Stimulated activated CD4-positive, alpha-beta T cell treated with anti-CD3 and anti-CD28 coated beads, Interleukin-12 subunit alpha, Interleukin-12 subunit beta, amount 100 ng/mL, for 48 hours (primary cell): ENCODE measurements at places on chromosomes 1 and 21.

GRCh38 chr21:44636209-44637017 lies 743 bp upstream of the KRTAP10-10 start:
- no peak for DNase-seq

GRCh38 chr1:21687081-21687529 lies 17.9 kb upstream of the RAP1GAP start:
- no peak for DNase-seq

GRCh38 chr1:1620433-1621139 lies 5.3 kb downstream of the MIB2 start:
- DNase-seq, result no peak

GRCh38 chr1:21293537-21294265 lies 3.4 kb upstream of the ECE1 start:
- DNase-seq, result peak; percentile 77

DNA sequence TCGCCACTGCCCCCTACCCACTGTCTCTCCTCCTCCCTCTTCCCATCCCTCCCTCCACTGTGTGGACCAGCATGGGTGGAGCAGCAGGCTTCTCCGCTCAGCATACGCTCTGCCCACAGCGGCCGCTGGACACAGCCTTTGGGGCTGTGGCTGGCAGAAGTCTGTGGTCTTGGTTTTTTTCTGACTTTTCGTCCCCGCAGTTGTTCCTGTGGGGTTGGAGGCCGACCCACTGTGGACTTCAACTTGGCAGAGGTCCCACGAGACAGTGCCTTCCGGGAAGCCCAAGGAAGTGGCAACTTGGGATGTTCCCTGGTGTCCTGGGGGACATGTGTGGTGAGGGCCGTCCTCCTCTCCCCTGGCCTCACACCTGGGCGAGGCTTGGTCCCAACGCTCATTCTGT lies 162.5 kb upstream of the C1orf174 start:
- DNase-seq, result no peak

DNA sequence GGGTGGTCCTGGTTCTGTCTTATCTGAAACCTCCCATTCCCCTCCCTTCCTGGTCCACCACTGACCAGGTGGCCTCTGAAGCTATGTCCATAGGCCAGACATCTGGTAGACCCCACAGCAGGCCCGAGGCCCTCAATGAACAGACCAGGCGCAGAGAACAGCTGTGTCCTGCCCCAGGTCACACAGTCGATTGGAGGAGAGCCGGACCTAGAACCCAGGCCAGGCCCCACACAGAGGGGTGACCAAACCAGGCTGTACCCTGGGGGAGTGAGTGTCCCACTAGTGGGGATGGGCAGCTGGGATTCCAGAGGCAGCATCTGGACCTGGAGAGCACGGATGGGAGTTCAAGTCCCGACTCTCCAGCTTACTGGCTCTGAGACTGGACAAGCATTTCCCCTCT lies 29.2 kb downstream of the RNU1-1 start:
- no peak for DNase-seq

- no peak for DNase-seq
These were observed 328.2 kb downstream of the KCTD3 start for GRCh38 chr1:215895276-215895675.

DNA sequence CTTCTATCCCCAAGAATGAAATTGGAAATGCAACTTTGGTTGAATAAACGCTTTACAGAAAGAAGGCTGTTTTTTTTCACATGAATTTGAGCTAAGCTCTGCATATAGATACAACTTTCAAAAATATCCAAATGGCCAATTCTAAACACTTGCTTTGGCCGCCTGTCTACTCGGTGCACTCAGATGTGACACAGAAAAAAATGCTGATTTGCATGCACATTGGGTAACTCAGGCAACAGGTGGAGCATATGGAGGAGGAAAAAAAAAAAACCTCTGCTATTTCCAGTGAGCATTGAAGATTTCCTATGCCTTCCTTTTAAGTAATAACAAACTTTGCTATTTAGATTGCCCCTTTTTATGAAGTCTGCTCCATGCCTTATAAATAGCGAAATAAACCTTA lies 262.5 kb downstream of the GRIK1 start:
- DNase-seq, result no peak

DNA sequence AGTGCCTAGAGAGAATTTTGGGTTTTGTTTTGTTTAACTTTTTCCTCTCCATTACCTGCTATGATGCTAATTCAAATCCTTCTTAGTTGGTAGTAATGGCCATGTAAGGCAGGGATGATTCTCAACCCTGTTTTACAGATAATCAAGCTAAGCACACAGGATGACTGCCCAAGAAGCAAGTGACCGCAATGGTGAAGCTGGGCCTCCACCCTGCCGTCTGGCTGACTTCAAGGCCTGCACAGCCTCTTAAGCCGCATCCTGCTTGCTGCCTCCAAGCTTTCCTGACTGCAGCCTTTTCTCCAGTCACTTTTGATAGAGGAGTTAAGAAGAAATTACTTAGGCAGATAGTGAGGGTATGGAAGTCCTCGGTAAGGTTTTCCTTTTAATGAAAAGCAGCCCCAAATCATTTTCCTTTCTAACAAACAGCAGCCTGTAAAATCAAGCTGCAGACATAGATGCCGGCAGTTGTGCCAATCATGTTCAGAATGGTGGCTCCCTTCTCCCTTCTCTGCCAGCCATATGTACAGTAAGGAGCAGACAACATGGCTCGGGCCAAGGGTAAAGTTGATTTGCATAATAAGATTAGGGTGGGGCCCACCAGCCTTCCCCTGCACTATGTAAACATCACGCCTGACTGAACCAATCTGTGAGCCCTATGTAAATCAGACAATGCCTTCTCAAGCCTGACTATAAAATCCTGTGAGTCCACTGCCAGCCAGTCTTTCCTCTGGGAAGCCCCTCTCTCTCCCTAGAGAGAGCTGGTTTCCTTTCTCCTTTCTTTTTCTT lies 8.8 kb upstream of the CTBS start:
- DNase-seq, result no peak

DNA sequence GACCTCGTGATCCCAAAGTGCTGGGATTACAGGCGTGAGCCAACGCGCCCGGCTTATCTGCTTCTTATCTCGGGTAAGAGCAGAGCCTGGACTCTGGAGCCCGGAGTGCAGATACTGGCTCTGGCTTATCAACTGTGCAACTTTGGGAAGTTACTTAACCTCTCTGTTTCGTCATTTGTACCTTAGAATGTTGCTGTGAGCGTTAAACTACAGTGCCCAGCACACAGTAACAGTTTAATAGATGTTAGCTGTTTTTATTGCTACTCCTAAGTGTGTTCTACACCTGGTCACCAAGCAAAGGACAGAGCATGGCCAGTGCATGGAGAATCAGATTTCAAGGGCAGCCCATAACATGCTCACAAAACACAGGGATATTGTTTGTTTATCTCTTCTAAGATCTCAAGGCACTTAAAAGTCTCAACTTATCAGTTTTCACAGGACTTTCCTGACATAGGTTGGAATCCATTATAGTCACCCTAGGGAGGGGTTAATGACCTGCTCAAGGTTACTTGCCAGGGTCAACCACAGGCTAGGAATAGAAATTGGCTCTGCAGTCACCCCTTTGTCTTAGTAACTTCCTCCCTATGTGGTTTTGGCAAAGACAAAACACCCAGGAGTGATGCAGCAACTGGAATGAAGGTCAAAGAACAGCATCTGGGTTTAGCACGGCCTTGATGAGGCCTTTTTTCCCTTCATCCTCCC lies 22.5 kb upstream of the SRP9 start:
- no peak for DNase-seq

- no peak for DNase-seq
These were observed 4.7 kb downstream of the GALE start for GRCh38 chr1:23795676-23796465.

DNA sequence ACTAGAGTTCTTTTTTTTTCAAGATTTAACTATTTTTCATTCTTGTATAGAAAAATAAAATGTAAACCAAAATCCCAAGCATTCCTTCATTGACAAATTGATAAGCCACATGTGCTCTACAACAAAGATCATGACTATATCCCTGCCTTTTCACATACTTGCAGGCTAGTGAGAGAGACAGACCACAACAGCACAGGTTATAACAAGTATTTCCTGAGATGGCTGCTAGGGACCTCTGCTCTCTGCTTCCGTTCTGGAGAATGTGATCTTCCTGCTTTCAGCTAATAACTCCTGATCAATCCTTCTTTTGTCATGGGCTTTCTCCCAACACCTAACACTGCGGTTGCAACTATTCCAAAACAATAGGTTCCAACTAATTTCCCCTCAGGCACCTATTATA lies 14.0 kb upstream of the SPRR2F start:
- no peak for DNase-seq

GRCh38 chr1:234544087-234544579 lies 65.2 kb upstream of the TARBP1 start:
- peak; percentile 26 for DNase-seq

DNA sequence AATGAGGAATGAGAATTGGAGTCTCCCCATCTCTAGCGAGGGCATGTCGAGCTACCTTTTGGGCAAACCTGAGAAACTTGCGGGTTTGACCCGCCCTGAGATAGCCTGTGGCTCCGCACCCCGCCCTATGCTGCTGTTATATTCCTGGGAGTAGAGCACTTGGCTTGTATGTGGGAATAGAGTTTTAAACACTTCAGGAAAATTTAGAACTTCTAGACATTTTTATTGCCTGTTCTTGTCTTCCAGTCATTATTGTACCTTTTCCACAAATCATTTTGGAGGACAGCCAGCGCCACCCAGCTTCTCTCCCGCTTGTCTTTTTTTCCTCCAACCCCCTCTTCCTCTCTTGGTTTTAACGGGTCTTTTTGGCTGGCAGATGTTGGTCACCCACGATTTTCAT lies 738 bp downstream of the GNPAT start:
- DNase-seq, result no peak

DNA sequence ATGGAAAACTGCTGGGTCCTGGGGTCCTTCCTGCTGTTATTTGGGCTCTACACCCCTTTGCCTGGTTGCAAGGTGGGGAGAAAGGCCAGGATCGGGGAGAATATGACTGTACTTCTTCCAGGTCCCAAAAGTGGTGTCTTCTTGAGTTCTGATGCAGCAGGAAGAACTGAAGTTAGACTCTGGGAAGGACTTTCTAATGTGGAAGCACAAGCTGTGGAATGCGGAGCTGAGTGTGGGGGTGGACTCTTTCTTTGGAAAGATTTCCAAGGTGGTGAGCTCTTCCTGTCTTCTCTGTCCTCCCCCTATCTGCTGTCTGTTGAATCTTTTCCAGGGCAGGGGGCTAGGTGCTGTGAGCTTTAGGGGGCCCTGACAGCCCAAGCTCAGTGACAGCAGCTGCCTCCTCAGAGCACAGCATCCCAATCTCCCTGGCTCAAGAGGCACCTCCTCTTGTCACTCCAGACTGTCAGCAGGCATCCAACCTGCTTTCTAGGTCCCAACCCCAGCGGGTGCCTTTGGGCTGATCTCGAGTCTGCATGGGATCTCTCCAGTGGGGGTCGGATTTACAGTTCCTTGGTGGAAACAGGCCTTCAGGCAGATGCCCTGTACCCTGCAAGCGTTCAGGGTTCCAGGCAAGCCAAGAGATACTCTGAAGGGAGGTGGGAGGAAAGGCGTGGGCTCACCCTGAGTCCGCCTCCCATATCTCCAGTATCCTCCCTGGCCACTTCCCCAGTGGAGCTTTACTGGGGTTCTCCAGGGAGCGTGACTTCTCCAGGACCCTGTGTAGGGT lies 23.2 kb downstream of the ADORA1 start:
- no peak for DNase-seq

DNA sequence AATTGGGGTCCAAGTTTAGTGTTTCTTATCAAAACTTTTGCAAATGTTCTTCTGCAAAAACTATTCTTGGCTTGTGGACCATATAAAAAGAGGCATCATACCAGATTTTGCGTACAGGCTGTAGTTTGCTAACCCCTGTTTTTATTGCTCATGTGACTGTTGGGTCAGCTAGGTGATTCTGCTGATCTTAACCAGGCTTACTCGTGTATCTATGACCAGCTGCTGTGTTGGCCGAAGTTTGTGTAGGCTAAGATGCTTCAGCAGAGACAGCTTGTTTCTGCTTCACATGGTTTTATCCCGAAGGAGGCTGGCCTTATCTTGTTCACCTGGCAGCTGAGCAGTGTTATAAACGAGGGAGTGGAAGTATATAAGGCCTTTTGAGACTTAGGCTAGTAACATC lies 38.2 kb downstream of the POU2F1 start:
- no peak for DNase-seq

GRCh38 chr1:105793536-105794146 lies 1262.8 kb upstream of the PRMT6 start:
- no peak for DNase-seq

DNA sequence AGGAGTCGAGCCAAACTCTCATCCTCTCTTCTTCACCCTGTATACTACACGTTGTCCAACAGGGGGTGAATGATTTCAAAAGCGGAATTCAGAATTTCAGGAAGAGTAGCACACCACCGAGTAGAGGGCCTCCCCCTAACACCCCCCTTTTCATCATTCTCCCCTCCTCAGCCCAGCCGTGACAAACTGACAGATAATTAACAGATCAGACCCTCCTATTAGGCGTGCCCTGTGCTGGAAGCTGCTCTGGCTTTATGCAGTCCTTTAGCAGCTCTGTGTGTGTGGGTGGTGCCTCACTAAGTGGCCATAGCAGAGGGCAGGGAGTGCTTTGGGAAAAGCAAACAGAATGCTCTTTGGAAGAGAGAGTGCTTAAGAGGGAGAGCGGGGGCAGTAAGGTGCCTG lies 44.3 kb downstream of the PEX14 start:
- DNase-seq, result no peak

DNA sequence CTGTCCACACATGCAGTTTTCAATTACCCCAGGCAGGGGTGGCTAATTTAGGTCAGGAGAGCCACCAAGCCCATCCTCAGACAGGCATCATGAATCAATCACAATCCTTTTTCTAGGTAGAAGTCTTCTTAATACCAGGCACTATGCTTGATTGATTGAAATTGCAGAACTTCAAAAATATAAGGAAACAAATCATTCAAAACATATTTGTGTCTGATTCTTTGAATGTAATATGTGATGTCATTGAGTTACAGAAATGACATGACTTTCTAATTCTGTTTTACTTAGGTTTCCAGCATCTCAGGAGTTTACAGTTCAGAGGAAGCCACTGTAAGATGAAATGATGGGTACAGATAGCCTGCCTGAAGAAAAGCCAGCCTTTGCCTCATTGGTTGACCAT lies 26.7 kb downstream of the RXRG start:
- DNase-seq, result no peak

- no peak for DNase-seq
These were observed 33.5 kb upstream of the WASF2 start for GRCh38 chr1:27523337-27524020.

- no peak for DNase-seq
These were observed 580.7 kb upstream of the ADGRL4 start for GRCh38 chr1:79587229-79587628.
